ENCODE measurements at places on chromosomes 6 and 20.

- DNase-seq: no peak
These were observed 133.4 kb downstream of the PREX1 start for GRCh38 chr20:48694381-48694865.

- no peak for DNase-seq
These were observed 304.4 kb upstream of the PLCB4 start for GRCh38 chr20:8764344-8764962.

- no peak for DNase-seq
These were observed 57.3 kb upstream of the SGK1 start for GRCh38 chr6:134375220-134375580.

GRCh38 chr20:59676126-59676850 is 71.9 kb downstream of the PHACTR3 start:
- DNase-seq: no peak

GRCh38 chr6:84728602-84729001 is 35.8 kb downstream of the TBX18 start:
- DNase-seq: peak; percentile 1

- DNase-seq: no peak
These were observed 18.3 kb downstream of the CPNE5 start for GRCh38 chr6:36820700-36821580.

- no peak for DNase-seq
These were observed 695 bp upstream of the TGIF2 start for GRCh38 chr20:36572701-36573102.

GRCh38 chr20:57114290-57115005 is 152.0 kb downstream of the BMP7 start:
- DNase-seq: no peak

GRCh38 chr6:5180636-5181035 is 80.1 kb downstream of the LYRM4 start:
- no peak for DNase-seq

DNA sequence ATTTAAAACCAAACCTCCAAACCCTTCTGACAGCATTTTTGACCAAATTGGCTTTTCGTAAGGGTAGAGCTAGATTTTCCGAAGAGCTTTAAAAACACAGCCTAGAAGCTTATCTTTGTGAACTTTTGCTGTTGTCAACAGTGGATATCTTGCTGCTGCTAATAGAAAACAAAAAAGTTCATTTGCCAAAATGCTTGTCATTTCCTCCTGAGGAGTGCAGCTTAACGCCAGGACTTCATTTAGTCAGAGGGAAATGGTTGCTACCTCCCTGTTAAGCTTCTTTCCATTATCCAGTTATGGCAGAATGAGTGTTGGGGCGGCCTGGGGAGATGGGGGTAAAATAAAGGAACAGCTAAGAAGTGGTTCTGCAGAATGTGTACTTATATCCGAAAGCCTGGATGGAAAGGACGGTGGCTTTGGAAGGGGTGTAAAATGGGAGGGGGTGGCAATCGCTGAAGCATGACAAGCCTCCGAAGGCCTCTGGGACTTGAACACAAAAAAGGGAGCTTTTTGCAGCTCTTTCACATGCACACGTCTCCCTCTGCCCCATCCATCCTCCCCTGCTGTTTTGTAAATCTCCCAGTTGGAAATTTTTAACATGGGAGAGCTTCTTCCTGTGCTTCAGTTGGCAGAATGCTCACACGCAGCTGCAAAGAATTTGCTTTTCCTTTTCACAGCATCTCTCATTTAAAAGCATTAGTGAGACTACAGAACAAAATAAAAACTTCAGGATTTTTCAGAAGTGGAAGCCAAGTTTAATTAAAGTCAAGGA is 22.5 kb downstream of the JARID2 start:
- DNase-seq: peak; percentile 47

- no peak for DNase-seq
These were observed 27.1 kb downstream of the CDYL start for GRCh38 chr6:4803343-4803744.

- DNase-seq: no peak
These were observed 38.6 kb upstream of the APCDD1L start for GRCh38 chr20:58553841-58554240.

DNA sequence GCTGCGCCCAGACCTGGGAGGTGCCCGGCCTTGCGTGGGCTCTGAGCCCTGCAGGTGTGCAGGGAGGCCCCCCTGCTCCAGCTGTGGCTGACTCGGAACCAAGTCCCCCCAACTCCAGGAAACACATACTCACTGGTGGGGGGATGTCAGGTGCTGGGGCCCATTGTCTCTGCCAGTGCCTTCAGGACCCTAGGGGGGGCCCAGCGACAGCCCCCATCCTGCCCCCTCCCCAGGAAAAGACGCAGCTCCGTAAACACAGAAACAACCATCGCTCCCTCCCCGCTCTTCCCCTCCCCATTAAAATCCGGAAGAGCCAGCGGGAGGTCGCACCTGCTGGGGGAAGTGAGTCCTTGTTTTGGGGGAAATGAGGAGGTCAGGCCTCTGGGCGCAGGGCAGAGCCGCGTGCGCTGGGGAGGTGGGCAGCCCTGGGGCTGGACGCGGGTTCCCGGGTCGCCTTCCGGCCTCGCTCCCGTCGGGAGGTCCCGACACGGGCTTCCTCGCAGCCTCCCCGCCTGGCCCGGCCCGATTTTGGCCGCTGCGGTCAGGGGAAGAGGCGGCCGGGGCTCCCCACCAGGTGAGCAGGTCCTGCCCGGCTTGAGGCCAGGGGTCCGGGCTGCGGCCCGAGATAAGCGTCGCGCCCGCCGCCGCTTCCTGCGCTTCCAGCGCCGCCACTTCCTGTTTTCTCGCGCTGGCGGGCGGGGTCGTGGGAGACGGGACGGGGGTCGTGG is 6.2 kb downstream of the C20orf204 start:
- no peak for DNase-seq

DNA sequence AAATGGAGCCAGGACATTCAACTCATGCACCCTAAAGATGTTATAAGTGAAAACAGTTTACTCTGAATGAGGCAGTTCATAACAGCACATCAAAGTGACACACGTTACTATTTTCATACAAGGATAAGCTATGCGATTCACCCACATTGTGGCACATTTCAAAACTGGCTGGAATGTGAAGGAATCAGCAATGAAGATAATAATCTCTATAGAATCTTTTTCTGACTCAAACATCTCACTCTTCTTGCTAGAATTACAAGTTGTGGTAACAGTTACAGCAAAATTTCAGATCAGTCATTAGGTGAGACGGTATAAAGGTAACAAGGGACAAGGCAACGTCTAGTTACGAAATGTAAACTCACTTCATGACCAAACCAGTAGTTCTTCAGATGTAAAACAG is 17.5 kb downstream of the TMEM244 start:
- DNase-seq: no peak

GRCh38 chr6:131419702-131420101 is 153.3 kb upstream of the ARG1 start:
- no peak for DNase-seq

DNA sequence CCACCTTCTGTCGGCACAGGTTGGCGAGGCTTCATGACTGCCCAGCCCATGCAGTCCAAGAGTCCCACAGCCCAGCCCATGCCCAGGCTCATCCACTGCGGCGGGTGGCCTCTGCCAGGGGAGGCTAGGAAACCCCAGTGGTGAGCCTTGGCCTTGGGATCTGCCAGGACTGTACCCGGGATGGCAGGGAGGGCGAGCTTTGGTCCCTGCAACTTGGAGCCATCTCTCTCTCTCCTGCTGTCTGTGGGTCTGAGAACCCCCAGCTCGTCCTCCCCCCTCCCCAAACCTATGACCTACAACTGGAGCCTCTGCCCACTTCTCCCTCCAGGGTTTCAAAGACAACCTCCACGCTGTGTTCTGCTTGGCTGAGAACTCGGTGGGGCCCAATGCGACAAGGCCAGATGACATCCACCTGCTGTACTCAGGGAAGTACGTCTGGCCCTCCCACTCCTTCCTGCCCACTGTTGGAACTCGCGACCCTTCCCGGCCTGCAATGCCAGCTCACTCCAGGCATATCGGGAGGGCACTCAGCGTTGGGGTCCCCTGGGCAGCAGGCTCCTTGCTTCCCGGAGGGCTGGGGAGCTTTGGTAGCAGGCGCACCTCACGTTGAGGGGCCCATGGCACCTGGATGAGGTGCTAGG is 19.7 kb downstream of the NPEPL1 start:
- DNase-seq: no peak

- DNase-seq: peak; percentile 63
These were observed 36.5 kb upstream of the BCLAF1 start for GRCh38 chr6:136326038-136326553.

DNA sequence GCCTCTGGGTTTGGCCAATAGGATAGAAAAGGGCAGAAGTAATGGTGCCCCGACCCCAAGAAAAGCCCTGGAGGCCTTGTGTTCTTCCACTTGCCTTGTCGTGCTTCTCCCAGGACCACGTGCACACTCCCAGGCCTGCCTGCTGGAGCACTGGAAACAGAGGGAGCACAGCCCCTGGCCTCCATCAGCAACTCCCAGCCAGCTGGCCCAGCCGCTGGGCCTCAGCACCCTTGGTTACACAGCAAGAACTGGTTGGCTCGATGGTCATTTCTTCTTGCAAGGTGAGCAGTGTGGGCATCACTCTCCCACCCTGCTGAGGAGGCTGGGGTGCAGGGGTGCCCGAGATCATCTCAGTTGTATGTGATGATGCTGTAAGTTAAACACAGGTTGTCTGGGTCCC is 69.2 kb upstream of the CST7 start:
- DNase-seq: no peak

- peak; percentile 90 for DNase-seq
These were observed 36.9 kb upstream of the FANCE start for GRCh38 chr6:35415065-35415891.

- no peak for DNase-seq
These were observed 485.3 kb upstream of the BTBD3 start for GRCh38 chr20:11432407-11432806.

DNA sequence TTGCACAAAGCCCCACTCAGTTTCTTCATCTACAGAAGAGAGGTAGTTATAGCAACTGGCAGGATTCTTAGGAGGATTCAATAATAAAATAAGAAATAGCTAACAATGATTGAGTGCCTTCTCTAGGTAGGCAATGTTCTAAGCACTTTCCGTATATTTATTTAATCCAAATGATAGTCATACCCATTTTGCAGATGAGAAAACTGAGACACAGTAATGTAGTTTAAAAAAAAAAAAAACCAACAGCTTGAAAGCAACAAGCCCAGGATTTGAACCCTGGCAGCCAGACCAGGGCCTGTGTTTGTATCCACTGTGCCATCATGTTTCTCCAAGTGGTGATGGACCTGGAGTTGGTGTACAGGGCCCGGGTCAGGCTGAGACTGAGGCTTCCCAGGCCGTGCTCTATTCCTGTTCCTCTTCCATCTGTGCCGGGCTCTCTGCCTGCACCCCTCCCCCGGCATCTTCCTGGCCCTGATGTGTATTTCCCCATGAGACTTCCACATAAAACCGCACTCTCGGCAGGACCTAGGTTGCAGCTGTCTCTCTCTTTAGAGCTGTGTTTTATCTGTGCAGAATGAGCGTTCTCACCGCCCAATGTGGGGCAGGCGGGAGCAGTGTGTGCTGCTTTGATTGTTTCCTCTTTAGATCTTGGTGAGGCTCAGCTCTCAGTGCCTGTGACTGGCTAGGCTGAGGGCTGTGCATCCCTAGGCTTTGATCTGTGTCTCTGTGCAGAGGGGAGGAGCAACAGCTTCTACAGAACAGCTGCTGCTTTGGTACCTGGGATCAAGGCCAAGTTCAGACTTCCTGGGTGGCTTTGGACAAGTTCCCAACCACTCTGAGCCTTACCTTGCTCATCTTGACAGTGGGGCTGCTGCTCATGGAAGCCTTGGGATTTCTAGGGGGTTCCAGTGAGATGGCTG is 49.5 kb downstream of the TOX2 start:
- DNase-seq: no peak

DNA sequence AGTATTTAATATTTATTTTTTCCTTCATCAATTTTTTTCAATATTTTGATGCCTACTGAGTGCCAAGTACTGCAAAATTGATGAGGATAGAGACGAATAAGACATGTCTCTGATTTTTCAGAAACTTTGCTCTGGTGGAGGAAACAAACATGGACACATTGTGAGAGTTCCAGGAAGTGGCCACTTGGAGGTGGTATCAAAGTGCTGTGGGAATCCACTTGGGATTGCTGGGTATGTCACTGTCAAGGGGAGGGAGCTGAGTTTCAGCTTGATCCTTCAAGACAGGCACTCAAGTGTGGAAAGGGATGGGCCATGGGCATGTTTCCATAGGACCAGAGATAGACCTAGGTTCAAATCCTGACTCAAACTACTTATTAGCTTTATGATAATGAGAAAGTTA is 24.5 kb upstream of the ABCC10 start:
- no peak for DNase-seq

DNA sequence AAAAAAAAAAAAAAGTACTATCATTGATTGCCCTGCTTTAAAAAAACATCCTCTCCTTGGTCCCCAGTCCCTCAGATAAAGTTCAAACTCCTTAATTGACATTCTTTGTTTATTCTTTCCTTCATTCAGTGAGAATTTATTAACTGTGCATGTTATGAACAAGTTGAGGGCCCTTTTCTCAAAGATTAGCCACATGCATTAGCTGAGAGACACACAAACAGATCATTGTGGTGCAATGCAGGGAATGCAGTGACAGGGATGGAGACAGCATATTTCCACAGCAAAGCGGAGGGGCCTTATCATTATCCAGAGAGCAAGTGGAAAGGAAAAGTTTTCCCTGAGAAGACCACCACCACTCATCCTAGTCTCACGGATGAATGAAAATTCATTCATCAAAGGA is 21.9 kb upstream of the IPCEF1 start:
- DNase-seq: no peak

GRCh38 chr20:38514185-38514584 is 41.5 kb downstream of the RALGAPB start:
- DNase-seq: no peak

GRCh38 chr6:158121335-158121734 is 46.7 kb downstream of the SERAC1 start:
- no peak for DNase-seq

DNA sequence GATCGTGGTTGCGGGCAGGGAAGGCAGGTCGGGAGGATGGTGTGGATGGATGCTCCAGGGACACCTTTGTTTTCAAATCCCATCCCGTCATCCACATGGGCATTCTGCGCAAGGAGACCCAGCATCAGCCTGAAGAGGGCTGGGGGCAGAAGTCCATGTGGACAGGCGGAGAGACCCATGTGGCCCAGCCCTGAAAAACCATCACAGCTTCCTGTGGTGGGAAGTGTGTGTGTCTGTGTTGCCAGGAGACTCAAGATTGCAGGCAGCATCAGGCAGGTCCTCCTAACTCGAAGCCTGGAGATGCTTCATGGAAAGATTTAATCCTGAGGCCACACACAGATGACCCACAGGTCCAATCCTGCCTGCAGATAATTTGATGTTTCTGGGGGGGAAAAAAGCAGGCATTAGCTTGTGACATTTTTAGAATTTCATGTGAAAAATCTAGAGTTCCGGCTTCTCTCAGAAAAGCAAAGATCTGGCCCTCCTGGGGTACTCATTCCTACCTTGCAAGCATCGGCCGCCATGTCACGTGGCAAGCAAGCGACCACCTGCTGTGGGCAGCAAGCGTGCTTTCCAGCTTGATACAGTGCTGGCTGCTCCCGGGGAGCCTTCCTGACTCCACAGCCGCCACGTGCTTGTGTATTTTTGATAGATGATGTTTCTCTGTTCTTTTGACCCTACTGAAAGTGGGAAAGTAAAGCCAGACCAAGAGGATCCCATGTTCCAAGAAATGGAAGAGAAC is 25.8 kb downstream of the BCAS4 start:
- DNase-seq: no peak
